ENCODE measurements at places on chromosomes 5 and 9.

DNA sequence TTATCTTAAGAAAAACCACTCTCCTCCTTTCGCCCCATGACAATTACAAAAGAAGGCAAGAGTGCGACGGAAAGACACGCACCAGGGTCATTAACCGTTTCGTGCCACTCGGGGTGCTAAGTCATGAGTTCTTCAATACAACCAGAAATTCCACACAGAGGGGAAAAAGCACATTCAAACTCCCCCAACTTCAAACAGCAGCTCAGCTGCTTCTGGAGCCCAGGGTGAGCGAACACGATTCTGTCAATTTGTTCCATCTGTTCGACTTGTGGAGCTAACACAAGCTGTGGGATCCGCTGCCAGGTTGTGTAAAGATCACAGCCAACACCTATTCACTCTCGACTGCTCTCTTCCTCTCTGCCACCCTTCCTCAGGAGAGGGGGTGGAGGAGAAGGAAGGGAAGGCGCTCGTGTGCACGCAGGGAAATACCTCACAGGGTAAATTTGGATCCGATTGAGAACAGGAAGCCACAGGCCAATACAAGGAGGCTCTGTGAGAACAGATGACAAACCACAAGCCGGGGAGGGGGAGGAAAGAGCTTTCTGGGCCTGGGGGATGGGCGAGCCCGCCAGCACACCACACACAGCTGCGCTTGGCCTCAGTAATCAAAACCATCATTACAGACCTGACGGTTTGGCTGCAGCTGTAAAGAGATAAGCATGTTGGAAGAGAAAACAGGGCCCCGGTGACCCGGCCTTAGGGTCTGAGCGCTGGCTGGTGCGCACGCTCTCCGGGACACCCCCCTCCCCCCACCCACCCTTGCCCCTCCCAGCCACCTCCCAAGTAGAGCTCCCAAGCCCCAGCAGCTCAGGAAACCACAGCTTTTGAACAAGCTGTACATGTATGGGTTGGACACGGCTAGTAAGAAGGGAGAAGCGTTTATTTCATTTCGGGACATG is 54.3 kb downstream of the PTCH1 start:
- peak; percentile 80 for DNase-seq

GRCh38 chr9:36895744-36896260 is 138.3 kb downstream of the PAX5 start:
- DNase-seq, result no peak

- peak; percentile 88 for DNase-seq
Observed at GRCh38 chr5:39217365-39218281, 1.7 kb downstream of the FYB1 start.

GRCh38 chr9:134648701-134649530 is 7.3 kb downstream of the COL5A1 start:
- DNase-seq, result no peak

GRCh38 chr9:37639109-37639762 is 11.5 kb upstream of the FRMPD1 start:
- no peak for DNase-seq

DNA sequence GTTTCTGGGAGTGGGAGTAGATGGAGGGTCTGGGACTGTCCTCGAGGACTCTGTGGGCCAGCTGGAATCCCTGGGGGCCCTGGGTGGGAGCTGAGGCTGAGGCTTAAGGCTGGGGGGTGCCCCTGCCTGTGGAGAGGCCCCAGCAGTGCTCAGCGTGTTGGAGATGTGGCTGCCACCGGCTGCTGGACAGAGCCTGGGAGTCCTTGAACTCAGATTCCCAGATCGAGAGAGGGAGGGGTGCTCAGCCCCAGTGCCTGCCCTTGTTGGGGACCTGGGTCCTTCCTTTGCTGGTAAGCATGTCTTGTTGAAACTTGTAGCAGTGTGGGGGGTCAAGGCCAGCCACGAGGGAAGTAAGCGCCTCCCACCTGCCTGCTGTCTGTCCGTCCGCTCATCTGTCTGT is 10.7 kb downstream of the RXRA start:
- DNase-seq, result no peak

GRCh38 chr9:110895147-110895905 is 142.9 kb downstream of the LPAR1 start:
- DNase-seq, result peak; percentile 13

DNA sequence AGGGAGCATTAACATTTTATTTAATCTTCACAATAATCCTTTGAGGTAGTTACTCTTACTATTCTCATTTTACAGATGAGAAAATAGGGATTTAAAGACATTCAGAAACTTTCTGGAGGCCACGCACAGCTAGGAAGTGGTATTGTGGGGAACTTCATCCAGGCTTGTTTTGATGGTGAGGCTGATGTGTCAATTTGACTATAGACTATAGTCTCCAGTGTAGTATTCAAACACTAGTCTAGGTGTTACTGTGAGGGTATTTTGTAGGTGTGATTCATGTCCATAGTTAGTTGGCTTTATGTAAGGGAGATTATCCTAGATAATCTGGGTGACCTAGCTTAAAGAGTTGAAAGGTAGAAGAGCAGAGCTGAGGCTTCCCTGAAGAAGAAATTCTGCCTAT is 54.1 kb upstream of the ELL2 start:
- DNase-seq, result no peak

DNA sequence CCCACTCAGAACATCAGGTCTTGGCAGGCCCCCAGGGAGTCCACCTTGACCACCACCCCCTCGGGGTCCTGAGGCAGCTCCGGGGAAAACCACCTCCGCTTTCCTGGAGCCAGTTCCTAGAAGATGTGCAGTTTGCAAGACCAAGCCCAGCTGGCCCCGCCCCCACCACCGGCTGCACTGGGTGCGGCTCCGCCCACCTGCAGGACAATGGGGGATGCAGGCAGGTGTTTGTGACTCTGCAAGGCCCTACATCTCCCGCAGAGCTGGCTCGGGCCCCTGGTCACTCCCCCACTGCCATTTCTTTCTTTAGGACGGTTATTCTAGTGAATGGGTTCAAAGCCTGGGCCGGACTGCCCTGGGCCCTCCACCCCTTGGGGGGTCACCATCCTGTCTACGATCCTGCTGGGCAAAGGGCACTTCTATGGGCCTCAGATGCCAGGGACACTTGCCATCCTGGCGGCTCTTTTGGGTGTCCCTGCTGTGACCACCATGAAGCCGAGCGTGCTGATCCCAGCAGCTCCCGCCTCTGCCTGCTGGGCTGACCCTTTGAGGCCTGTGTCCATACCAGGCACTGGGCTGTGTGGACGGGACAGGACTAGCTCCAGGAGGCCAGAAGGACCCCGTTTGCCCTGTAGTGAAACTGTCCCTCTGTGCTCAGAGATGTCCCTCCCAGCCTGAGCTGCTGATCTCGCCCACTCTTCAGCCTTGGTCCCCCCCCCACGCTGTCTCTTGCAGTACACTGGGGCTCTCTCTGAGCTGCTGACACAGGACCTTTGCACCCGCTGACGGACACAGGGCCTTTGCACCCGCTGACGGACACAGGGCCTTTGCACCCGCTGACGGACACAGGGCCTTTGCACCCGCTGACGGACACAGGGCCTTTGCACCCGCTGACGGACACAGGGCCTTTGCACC is 5.9 kb upstream of the NACC2 start:
- DNase-seq, result no peak

GRCh38 chr5:141258464-141258863 is 13.3 kb downstream of the PCDHB15 start:
- no peak for DNase-seq

DNA sequence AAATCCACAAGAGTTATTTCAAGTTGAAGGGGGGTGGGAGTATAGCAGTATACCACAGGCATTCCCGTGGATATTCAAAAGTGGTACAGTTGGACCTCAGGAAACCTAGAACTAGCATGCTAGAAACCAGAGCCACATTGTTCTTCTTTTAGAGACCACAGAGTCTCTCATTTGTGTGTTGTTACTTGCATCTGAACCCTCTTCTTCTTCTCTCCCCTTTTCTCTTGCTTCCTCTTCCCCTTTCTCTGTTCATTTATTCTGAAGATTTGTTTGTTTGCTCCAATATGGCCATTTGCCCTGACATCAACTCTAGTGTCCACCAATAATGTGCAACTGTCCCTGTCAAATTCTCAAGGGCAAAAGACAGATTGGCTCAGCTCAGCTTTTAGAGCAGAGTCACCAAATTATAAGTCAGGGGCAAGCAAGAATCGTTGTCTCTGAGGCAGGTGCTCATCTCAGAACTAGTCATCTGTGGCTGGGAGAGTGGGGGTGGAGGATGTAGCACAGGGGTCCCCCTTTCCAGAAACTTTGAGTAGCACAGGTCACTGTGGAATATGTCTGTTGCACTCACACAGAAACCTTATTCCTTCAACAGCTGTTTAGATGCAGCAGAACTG is 321.1 kb downstream of the ARRDC3 start:
- no peak for DNase-seq

GRCh38 chr5:155729684-155730059 is 597.3 kb upstream of the SGCD start:
- peak; percentile 83 for DNase-seq

- DNase-seq, result no peak
Observed at GRCh38 chr5:111927191-111927590, 170.2 kb upstream of the NREP start.

GRCh38 chr5:157348049-157348400 is 82.1 kb downstream of the CYFIP2 start:
- no peak for DNase-seq

DNA sequence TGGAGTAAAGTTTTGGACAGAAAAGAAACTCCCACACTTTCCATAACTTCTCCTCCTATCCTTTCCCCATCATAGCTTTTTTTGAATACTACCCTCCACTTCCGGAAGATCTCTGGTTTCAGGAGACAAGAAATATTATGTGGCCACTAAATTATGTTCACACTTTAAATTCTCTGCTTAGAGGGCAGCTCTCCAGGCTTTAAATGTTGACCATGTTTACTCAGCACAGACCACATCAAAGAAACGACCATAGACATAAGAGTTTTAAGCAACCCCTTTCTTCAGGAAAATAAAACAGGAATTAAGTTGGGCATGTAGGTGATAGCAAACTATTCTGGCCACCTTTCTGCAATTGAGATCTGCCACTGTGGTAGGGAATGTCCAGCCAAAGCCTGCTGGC is 97.8 kb downstream of the PIK3R1 start:
- no peak for DNase-seq

DNA sequence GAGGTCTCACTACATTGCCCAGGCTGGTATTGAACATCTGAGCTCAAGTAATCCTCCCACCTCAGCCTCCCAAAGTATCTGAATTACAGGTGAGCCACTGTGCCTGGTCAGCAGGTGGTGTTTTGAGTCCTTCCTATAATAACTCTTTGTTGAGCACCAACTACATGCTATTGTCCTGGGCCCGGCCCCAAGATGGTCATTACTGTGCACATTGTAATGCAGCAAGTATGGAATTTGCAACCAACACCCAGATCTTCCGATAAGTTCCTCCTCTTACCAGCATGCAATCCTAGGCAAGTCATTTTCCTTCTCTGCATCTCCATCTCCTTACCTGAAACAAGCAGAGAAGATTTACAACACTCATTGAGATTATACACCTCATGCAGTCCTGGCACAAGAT is 510.3 kb upstream of the KLF4 start:
- DNase-seq, result no peak

DNA sequence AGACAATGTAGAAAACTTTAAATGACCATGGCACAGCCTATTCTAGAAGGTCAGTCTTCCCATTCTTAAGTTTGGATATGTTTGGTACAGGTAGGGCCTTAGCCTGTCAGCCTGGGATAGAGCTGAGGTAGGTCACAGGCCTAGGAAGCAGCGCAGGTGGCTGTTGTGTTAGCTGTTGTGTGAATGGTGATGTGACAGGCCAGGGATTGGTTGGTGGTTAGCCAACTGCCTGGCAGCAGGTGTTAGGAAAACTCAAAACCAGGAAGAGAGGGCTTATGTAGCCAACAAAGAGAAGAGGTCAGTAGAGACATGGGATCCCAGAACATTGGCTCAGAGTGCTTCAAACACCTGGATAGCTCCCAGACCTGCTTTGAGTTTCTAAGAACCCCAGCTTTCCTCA is 84.2 kb downstream of the FBXO38 start:
- no peak for DNase-seq

- DNase-seq, result no peak
Observed at GRCh38 chr5:40346901-40347300, 332.8 kb upstream of the PTGER4 start.

GRCh38 chr5:114415760-114416159 is 53.9 kb downstream of the KCNN2 start:
- no peak for DNase-seq

DNA sequence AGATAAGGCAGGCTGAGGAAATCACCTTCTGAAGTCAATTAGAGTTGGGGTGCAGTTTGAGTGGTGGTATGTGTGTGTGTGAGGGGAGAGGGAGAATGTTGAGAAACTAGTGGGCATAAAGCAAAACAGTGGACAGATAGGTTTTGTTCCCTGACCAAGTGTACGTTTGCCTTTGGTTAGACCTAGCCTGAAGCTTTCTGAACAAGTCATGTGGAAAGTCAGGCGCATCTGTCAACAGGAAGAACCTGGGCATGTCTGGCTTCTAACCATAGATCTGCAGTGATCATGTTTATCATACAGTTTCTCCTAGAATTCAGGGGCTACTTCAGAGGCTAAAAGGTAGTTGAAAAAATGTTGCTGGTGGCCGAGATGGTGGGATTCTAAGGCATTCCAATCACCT is 143.2 kb upstream of the PCA3 start:
- DNase-seq, result no peak

DNA sequence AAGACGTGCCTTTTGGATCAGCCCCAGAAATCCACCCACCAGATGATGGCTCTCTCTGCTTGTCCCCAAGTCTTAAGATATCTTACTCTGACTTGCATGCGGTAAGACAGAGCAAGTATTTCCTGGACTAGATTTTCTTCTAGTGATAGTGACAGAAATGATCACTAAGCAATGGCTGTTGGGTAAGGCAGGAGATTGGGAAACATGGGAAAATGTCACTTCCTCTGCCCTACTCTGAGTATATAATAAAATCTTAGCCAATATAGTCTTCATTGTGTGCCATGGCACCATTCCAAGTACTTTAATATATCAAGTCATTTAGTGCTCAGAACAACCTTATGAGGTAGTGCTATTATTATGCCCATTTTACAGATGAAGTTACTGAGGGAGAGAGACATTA is 31.0 kb upstream of the GNA14 start:
- no peak for DNase-seq

DNA sequence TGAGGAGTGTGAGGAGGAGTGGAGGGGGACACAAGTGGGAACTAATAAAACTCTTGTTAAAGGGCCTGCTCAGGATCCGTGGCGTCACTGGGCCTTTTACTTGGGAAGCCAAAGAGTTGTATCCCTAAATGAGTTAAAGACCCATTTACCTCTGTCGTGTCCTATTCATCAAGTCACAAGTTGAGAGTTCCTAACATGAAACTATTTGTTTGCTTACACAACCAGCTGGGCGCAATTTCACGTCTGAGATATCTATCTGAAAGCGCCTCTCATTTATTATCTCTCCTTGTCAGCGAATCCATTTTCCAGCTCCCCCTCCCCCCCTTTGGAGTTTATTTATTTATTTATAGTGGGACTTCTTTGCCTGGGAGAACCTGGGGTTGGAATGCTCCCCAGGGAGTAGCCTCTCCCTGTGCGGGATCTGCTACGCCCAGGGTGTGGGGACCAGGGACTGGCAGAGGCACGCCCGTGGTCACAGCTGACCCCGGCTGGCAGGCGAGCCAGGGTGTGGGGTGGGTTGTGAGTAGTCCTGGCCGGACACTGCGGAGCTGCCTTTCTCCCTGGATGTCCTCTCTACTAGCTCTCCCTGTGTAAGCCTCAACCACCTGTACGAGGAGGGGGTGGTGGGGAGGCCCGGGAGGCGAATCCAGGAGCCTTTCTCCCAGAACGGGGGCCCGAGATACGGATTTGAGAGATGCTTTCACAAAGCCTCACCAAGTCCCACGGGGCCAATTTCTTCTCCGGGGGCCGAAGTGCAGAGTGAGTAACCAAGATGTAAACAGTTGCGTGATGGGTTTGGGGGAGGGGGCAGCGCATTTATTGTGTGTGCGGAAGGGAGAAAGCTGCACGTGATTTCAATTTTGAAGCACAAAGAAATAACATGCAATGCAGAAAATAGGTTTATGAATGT is 15.3 kb downstream of the NR2F1 start:
- no peak for DNase-seq

Data from head of caudate nucleus (tissue), 42 donors.